ENCODE measurements at places on chromosomes 1 and 21. TPM values are rescaled to one million over a fixed set of nuclear protein-coding genes. Genes with fewer than 3 reads are reported as not detected.
A peak's percentile ranks its signal among the peaks of the same experiment; 100 is the strongest.

- no peak overlapping the region for H3K27ac ChIP-seq
- H3K4me1 ChIP-seq = no peaks in the 10 kb centered on the region
- H3K4me3 ChIP-seq = no peak overlapping the region
Observed at GRCh38 chr21:17428484-17428869, 84.4 kb upstream of the CXADR start.

- peak overlapping the region; percentile 69 for H3K27ac ChIP-seq
- peaks cover 9% of the 10 kb centered on the region for H3K27me3 ChIP-seq
- H3K4me1 ChIP-seq = peaks cover 62% of the 10 kb centered on the region
- H3K4me3 ChIP-seq = peak overlapping the region; percentile 91
- peak; percentile 52 for DNase-seq
Observed at GRCh38 chr1:155125946-155126555, 1.6 kb upstream of the EFNA1 start.

DNA sequence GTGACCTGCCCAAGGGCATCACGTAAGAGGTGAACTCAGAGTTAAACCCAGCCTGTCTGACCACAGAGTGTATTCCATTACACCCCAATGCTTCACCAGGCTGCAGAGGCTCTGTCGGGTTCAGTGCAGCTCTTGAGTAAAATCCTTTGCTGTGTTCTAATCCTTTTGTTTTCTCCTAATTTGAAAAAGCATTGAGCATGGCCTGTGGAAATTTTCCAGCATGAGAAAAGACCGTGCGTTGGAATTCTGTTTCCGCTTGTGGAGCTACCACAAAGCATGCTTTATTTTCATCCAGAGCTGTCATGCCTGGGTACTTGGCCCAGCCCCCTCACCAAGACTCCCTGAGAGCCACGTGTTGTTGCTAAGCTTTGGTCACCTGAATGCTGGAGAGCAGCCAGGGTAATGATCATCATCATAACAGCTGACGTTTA lies 317.6 kb downstream of the PRDM2 start:
- H3K36me3 ChIP-seq = no peaks in the 10 kb centered on the region
- no peak overlapping the region for H3K4me3 ChIP-seq
- no peak for DNase-seq

- H3K4me1 ChIP-seq = peaks cover 10% of the 10 kb centered on the region
- peak; percentile 80 for DNase-seq
- peak overlapping the region; percentile 83 for H3K27ac ChIP-seq
- peak overlapping the region; percentile 76 for H3K4me3 ChIP-seq
Observed at GRCh38 chr1:6471970-6472368, 6.0 kb upstream of the TNFRSF25 start.

DNA sequence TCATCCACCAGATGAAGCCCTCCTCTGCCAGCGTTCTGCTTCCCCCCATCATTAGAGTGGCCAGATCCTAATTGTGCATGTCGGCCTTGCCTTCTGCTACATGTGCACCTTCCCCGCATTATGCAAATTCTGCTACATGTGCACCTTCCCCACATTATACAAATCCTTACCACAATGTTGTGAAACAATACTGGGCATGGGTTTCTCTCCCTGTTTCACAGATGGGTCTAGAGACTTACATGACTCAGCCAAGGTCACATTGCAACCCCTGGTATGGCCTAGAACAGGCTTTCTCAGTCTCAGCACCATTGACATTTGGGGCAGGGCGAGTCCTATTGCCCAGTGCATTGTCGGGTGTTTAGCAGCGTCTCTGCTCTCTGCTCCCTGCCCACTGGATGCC lies 1.0 kb upstream of the CELA2A start:
- H3K4me1 ChIP-seq = no peaks in the 10 kb centered on the region
- no peak for DNase-seq
- no peaks in the 10 kb centered on the region for H3K27me3 ChIP-seq
- H3K36me3 ChIP-seq = no peaks in the 10 kb centered on the region

- no peaks in the 10 kb centered on the region for H3K27me3 ChIP-seq
- H3K36me3 ChIP-seq = peaks cover 24% of the 10 kb centered on the region
- peaks cover 73% of the 10 kb centered on the region for H3K4me1 ChIP-seq
- H3K27ac ChIP-seq = peak overlapping the region; percentile 39
Observed at GRCh38 chr1:161092621-161093028, 3.3 kb upstream of the NECTIN4 start.

DNA sequence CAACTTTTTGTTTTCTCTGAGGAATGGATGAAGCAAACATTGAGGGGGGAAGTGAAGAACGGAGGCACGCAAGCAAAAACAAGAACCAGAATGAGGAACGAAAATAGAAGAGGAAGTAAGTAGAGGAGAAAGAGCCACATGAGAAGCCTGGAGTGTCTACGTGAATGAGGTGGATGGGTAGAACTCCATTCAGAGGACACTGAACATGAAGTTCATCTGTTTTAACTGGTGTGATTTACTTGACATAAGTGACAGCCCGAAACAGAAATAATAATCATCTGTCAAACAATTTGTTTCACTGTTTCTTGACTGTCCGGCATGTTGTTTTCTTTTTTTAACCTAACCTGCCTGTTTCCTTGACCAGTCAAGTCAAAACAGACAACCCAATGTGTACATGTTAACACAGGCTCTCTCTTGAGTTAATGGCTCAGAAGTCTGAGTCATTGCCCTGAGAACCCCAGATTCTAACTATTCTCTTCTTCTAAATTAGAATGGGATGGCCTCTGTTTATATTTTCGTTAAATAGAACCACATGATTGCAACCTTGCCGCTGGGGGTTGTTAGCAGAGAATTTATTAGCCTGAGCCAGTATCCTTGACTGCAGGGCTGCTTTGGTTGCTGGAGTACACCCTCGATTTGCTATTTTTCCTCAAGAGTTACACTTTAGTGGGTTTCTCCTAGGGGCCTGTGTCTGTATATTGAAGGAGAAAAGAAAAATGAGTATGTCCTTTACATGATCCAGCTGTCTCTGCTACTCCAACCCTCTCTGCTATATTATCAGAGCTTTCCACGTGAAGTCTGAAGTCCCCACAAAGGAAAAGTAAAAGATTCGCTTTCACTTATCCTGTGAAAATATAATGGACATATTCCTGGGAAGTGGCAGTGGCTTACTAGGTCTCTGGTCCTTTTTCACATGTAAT lies 151.7 kb downstream of the ZC3H11B start:
- no peak for DNase-seq
- no peaks in the 10 kb centered on the region for H3K36me3 ChIP-seq
- no peak overlapping the region for H3K4me3 ChIP-seq
- no peak overlapping the region for H3K27ac ChIP-seq
- peaks cover 21% of the 10 kb centered on the region for H3K27me3 ChIP-seq
- H3K4me1 ChIP-seq = no peaks in the 10 kb centered on the region

- no peaks in the 10 kb centered on the region for H3K27me3 ChIP-seq
- no peaks in the 10 kb centered on the region for H3K36me3 ChIP-seq
- no peak overlapping the region for H3K27ac ChIP-seq
- no peak overlapping the region for H3K4me3 ChIP-seq
Observed at GRCh38 chr1:14980621-14981218, 172.8 kb upstream of the TMEM51 start.

- H3K27ac ChIP-seq = no peak overlapping the region
- no peaks in the 10 kb centered on the region for H3K27me3 ChIP-seq
- no peak overlapping the region for H3K4me3 ChIP-seq
- H3K36me3 ChIP-seq = no peaks in the 10 kb centered on the region
Observed at GRCh38 chr21:46124083-46124925, 26.4 kb downstream of the COL6A2 start.

DNA sequence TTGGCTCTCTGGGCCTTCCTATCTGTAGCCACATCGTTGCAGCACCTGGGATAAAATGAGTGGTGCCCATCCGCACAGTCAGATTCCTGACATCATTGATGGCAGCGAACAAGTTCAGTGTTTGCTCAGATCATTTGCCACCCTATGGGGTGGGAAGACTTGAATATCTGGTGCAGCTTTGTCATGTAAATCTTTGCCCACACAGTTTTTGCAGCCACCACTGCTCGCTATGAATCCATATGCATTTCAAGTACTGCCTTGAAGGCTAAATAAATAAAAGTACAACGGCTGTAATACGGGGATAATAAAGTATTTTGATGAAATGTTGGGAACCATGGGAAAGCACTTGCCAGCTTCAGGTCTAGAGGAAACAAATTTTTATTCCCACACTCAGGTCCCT lies 56.3 kb upstream of the COA6 start:
- DNase-seq = no peak
- no peak overlapping the region for H3K27ac ChIP-seq
- H3K36me3 ChIP-seq = no peaks in the 10 kb centered on the region
- peaks cover 92% of the 10 kb centered on the region for H3K27me3 ChIP-seq
- H3K4me1 ChIP-seq = peaks cover 7% of the 10 kb centered on the region

GRCh38 chr1:112818990-112819689 lies 104.0 kb upstream of the PPM1J start:
- DNase-seq = no peak
- H3K4me1 ChIP-seq = peaks cover 8% of the 10 kb centered on the region
- H3K36me3 ChIP-seq = no peaks in the 10 kb centered on the region
- H3K27me3 ChIP-seq = peaks cover under 1% of the 10 kb centered on the region
- no peak overlapping the region for H3K27ac ChIP-seq

GRCh38 chr1:197519741-197520334 lies 251.8 kb downstream of the CRB1 start:
- H3K27ac ChIP-seq = no peak overlapping the region
- H3K36me3 ChIP-seq = no peaks in the 10 kb centered on the region
- H3K27me3 ChIP-seq = no peaks in the 10 kb centered on the region
- H3K4me1 ChIP-seq = no peaks in the 10 kb centered on the region
- no peak overlapping the region for H3K4me3 ChIP-seq

DNA sequence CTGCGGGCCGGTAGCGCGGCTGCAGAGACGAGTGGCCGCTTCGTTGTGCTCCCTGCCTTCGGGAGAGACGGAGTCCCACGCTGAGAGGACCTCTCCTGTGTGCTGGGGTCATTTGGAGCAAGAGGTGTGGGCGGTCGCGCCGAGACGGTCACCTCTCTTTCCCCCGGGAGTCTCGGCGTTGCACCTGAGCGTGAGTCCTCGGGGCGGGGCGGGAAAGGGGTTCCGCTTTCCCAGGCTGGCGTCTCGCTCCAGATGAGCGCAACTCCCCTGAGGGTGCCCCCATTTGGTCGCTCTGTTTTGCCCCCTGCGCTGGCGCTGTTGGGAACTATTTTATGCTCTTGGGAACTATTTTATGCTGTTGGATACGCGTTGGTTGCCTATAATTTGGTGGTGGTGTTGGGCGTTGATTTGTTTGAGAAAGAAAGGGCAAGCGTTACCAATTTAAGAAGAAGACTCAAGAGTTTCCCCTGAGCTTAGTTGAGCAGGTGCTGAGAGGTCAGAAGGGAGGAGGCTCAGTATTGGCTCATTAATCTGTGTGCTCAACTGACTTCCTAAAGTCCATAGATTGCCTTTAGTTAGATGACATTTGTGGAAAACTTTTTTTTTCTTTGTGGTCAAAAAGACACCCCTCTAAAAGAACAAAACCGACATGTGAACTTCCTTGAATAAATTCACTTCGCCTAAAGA lies 683 bp downstream of the LRRC8B start:
- H3K4me1 ChIP-seq = peaks cover 15% of the 10 kb centered on the region
- peaks cover 31% of the 10 kb centered on the region for H3K36me3 ChIP-seq
- H3K27ac ChIP-seq = peak overlapping the region; percentile 89
- no peaks in the 10 kb centered on the region for H3K27me3 ChIP-seq
- H3K4me3 ChIP-seq = no peak overlapping the region

DNA sequence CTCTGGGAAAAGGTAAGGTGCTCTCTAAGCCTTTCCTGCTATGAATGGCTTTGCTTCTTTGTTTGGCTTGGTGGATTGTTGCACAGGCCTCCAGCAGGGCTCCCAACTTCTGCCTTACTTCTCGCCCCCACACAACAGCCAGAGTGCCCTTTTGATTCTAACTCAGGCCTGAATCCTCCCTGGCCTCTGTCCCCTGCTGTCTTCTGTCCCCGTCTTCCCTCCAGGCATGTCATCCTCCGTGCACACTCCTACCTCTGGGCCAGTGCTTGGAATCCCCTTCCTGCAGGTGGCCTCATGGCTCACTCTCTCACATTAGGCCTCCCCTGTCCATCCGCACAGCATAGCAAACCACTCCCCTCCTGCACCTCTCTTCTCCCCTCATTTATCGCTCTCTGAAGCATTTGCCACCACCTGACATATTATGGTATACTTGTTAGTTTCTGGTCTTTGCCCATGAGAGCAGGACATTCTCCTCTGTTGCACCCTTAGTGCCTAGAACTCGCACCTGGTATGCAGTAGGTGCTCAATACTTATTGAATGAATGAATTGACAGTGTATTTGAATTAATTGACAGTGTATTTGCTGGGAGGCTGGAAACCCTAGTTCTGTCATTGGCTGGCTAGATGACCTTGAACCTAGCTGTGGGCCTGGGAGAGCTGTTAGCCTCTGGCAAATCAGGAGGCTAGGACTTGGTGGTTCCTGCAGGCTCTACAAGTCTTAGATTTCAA lies 2.9 kb downstream of the ZDHHC18 start:
- H3K27ac ChIP-seq = no peak overlapping the region
- no peak for DNase-seq
- H3K36me3 ChIP-seq = peaks cover 28% of the 10 kb centered on the region
- H3K4me3 ChIP-seq = no peak overlapping the region

Gene PLA2G4A
- total RNA-seq = 29.8 TPM

Gene DMBX1
- 0.88 TPM for total RNA-seq

Gene OLIG2
- total RNA-seq = not detected

Gene MEX3A
- total RNA-seq = 5.0 TPM

Gene GJA5
- total RNA-seq = not detected

Gene OR2L3
- not detected for total RNA-seq

Gene C1orf185
- total RNA-seq = not detected

Gene CSTB
- 105 TPM for total RNA-seq

Gene CDC7
- 16.0 TPM for total RNA-seq

Gene C1orf50
- 9.4 TPM for total RNA-seq

Gene CYP4B1
- total RNA-seq = 1.2 TPM

Gene CD2
- not detected for total RNA-seq

Gene WNT2B
- total RNA-seq = 5.8 TPM

Gene UBE2U
- not detected for total RNA-seq

Gene KISS1
- total RNA-seq = not detected

Gene ZBTB37
- 10.9 TPM for total RNA-seq

Gene IRF6
- total RNA-seq = 44.1 TPM
